ENCODE measurements at places on chromosomes 4 and X. TPM values are rescaled to one million over a fixed set of nuclear protein-coding genes. Genes with fewer than 3 reads are reported as not detected.

GRCh38 chrX:68369559-68369958, 63.7 kb downstream of the OPHN1 start:
- DNase-seq, result no peak

Gene TMEM271
- total RNA-seq, result not detected

Gene ZNF630
- 1.5 TPM for total RNA-seq

Gene EIF4E
- 157 TPM for total RNA-seq

GRCh38 chr4:113637823-113638561, 123.5 kb downstream of the CAMK2D start:
- no peak for DNase-seq

DNA sequence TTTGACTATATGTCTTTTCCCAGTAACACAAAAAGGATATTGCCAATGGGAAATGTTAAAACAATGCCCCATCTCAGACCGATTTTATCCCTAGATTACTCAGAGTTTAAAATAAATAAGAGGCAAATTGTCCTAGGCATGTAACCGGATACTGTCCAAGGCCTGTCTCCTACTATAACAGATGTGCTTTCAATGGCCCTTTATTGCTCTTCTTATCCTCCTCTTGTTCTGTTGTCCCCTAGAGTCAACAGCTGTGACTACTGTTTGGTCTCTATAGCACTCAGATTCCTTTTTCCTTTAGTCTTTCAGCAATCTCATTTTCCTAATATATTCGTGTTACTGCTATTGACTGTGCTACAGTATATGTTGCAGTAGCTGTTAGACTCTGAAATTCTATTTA, 66.8 kb upstream of the PLS3 start:
- DNase-seq, result no peak

GRCh38 chr4:11912886-11913285, 484.2 kb upstream of the HS3ST1 start:
- no peak for DNase-seq

All from CD8-positive, alpha-beta memory T cell (primary cell).